Fibroblast of mammary gland (primary cell): ENCODE measurements at places on chromosomes 2 and 18.

DNA sequence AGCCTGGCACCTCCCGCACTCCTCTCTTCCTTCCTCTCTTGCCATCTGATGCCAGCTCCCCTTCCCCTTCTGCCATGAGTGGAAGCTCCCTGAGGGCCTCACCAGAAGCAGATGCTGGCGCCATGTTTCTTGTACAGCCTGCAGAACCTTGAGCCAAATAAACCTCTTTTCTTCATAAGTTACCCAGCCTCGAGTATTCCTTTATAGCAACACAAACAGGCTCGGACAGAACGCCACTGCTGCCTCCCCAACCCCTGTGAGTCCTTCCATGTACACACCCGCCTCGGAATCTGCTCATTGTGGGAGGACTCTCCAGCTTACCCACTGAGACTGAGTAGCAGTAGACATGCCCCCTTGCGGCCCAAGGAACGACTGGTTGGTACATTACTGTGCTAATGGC lies 8.3 kb upstream of the RPS7 start:
- DNase-seq = no peak

- DNase-seq = no peak
These were observed 116.1 kb downstream of the ATL2 start for GRCh38 chr2:38260972-38261371.

DNA sequence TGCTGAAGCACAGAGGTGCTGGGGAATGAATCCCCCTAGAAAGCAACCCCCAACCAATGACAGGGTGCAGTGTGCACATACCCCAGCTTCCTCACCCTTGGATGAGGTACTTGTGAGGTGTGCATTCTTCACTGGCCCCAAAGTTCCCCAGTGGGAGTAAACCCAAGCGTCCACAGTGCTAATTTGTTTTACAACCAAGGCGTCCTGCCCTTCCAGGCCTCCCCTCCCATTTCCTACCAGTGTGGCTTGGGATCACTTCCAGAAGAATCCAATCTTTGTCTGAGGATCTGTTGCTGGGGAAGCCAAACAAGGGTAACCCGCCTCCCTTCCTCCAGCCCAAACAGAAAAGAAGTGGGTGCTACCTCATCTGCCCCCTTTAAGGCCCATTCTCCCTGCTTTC lies 40.3 kb upstream of the TEX51 start:
- DNase-seq = no peak

DNA sequence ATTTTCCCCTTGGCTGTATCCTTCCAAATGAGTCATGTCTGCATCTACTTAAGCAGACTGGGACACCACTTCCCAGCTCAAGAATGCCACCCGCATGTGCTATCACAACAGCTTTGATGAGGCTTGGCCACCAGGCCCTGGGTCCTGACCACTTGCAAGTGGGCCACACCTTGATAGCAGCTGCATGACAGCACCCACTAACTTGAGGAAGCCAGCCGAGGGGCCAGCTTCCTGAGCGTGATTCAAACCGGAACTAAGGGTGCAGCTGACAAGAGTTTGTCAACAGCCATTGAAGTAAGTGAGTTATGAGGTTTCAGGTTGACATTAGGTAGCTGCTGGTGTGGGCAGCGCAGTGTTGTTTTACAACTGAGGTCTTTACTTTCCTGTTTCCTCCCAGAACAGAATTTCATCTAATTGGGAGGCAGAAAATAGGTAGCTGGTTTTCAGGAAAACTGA lies 54.4 kb downstream of the EPHA4 start:
- peak; percentile 76 for DNase-seq

- DNase-seq = no peak
These were observed 44.9 kb downstream of the SERTAD2 start for GRCh38 chr2:64608867-64609226.

- no peak for DNase-seq
These were observed 102.2 kb downstream of the PTGR3 start for GRCh38 chr18:75106746-75107145.

- no peak for DNase-seq
These were observed 3.4 kb downstream of the SGPP2 start for GRCh38 chr2:222427646-222428301.

DNA sequence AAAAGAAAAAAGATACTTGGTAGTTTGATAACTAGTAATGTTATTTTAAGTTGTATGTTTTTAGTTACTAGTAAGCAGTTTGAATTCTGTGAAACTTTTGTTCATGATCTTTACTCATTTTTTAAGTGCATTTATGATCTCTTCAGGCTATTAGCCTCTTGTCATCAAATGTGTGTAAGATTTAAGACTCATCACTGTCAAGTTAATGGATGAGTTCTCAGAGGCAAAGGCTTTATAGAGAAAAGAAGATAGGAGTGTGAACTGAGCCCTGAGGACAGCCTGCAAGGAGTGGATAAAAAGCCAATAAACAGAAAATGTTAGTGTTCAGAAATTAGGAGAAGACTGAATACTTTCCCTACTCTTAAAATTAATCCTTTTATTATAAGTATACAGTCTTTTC lies 13.5 kb downstream of the NDUFV2 start:
- no peak for DNase-seq

DNA sequence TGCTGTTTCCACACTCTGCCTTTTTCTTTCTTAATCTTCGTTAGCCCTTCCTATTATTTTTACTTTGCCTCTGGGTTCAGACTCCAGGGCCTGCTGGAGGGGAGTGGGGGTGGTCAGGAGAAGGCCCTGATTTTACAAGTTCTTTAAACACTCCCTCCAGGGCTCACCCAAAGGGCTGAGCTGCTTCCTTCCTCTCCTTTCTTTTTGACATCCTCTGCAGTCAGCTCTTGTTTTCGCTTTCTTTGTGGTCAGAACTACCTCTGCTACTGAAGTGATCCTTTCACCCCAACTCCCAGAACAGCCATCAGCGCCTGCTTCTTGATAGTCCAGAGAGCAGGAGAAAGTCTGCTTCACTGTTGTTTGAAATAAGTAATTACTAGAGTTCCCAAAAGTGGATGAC lies 925.7 kb downstream of the EPHA4 start:
- DNase-seq = no peak

GRCh38 chr18:63236921-63237846 lies 82.4 kb downstream of the BCL2 start:
- peak; percentile 63 for DNase-seq

GRCh38 chr2:133561045-133561852 lies 7.0 kb downstream of the NCKAP5 start:
- peak; percentile 61 for DNase-seq

- no peak for DNase-seq
These were observed 6.3 kb upstream of the HS6ST1 start for GRCh38 chr2:128324897-128325410.

DNA sequence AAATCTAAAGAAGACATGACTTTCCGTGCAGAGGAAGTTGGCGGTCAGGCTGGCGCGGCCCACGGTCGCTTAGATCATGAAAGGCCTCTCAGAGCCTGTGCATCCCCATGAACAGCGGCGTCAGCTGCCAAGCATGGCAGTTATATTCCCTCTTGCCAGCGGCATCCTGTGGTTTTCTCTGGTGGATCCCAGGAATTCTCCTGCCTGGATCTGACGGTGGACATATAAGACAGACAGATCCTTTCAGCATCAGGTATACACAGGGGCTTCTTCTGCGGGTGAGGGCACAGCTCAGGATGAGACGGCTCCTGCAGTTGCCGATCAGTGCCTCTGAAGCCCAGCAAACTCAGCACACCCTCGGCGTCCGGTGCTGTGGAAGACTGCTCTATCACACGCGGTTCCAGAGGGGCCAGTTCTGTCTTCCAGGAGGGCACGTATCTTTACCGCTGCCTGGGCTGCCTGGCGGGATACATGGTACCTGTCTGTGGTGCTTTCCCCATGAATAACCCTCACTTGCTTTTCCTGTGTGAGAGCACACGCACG lies 157.8 kb downstream of the LDLRAD4 start:
- DNase-seq = no peak

DNA sequence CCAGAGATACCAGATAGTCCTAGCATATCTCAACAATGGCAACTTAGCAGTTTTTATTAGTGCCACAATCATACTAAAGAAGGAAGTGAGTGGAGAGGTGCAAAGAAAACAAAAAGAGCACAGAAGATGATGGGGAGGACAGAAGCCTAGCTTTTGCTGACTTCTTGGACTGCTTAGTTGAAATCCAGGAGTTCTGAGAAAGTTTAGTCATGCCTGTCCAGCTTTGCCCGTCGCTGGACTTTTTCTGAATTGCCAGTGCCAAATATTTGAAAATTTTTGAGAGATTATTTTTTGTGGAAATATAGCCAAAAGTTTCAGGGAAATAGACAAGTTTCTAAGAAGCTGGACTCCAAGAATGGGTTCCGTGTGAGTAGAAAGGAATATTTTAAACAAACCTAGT lies 558.7 kb upstream of the TNP1 start:
- no peak for DNase-seq

- DNase-seq = no peak
These were observed 66.8 kb downstream of the EPB41L5 start for GRCh38 chr2:120079647-120080046.

DNA sequence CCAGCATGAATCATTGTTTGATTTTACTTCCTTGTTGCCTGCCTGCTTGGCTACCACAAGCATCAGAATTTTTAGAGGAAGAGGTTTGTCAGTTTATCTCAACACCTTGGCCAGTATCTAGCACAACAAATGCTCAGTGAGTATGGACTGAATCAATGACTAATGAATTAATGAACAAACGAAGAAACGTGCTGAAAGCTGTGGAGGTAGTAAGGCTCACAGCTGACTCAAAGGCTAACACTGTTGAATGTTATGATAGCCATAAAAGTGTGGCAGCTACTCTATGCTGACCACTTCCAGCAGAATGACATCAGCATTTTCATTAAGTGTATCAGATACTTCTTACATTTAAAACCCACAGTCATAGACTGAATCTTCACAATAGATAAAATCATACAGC lies 543.4 kb downstream of the IRS1 start:
- DNase-seq = peak; percentile 68

DNA sequence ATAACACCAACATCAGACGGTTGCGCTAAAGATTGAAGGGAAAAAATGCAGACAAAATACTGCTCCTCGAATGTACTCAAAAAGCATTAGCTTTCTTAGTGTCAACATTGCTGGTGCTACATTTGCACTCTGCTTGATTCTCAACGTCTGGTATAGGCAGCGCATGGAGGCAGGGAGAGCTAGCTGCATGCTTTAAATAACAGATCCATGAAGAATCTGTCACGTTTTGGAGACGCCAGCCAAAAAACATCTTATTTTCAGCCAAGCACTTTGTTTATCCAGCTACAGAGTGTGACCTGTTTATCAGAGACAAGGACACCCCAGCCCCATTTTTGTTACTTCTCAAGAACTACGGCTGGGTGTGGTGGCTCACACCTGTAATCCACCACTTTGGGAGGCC lies 59.5 kb downstream of the APOB start:
- no peak for DNase-seq

- no peak for DNase-seq
These were observed 87.9 kb downstream of the ACVR1 start for GRCh38 chr2:157788201-157788600.

- DNase-seq = no peak
These were observed 11.3 kb upstream of the YPEL5 start for GRCh38 chr2:30135541-30135940.

GRCh38 chr2:149063177-149063576 lies 24.7 kb downstream of the LYPD6B start:
- DNase-seq = no peak
